Posterior vena cava (tissue), 2 donors: ENCODE measurements at places on chromosomes 1 and 21. TPM values are rescaled to one million over a fixed set of nuclear protein-coding genes. Genes with fewer than 3 reads are reported as not detected.

GRCh38 chr1:153880962-153881361 lies 41.8 kb downstream of the GATAD2B start:
- DNase-seq, result peak; percentile 92

DNA sequence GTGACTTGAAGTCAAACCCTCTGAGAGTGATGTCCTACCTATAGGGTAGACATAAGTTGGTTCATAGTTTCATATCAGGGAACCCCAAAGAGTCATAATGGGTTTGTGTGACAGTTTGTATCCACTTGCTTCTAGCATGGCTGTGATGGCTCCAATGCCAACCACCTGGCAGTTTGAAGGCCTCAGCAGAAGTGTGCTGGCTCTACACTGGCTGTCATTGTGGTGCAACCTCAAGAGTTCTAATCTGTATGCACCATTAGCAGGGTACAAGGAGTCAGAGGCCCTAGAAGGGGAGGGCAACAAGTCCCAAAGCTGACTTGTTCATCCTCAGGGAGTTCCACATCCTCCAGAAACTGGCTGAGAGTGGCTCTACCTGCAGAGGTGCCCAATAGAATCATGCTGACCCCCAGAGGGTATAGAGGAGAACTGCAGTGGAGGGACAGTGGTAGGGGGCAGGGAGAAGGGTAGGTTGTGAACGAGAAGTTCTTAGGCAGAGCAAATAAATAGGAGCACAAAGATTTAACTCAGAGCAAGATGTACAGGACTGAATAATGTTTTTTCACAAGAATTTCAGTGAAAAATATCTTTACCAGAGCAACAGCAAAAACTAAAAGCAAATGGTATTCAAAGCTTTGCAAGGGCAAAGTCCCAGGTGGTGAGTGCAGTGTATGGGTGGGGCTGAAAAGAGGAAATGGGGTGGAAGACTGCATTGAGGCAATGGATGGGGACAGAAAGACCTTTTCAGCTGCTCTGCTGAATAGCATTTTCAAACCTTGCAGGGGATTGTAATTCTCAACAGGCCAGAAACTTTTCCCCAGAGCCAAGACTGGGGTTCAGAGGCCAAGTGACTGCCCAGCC lies 3.2 kb downstream of the FCRL2 start:
- no peak for DNase-seq

- DNase-seq, result peak; percentile 87
Observed at GRCh38 chr1:31181515-31182343, 58.0 kb downstream of the NKAIN1 start.

DNA sequence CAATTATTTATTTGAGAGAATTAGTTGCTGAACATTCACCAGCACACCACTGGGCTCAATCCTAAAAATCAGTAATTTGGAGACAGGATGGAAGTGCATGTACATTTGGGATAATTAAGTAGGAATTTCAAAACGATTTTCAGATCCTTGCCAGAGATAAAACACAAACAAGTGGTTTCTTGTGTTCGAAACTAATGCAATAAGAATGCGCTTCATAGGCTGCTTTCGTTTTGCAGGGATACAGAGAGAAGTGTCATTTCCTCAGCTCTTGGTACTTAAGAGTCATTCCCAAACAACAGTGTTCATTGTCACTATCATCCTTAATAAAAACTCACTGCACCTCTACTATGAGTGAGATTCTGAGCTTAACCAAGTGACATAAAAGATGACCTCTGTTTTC lies 20.6 kb upstream of the USP24 start:
- DNase-seq, result no peak

DNA sequence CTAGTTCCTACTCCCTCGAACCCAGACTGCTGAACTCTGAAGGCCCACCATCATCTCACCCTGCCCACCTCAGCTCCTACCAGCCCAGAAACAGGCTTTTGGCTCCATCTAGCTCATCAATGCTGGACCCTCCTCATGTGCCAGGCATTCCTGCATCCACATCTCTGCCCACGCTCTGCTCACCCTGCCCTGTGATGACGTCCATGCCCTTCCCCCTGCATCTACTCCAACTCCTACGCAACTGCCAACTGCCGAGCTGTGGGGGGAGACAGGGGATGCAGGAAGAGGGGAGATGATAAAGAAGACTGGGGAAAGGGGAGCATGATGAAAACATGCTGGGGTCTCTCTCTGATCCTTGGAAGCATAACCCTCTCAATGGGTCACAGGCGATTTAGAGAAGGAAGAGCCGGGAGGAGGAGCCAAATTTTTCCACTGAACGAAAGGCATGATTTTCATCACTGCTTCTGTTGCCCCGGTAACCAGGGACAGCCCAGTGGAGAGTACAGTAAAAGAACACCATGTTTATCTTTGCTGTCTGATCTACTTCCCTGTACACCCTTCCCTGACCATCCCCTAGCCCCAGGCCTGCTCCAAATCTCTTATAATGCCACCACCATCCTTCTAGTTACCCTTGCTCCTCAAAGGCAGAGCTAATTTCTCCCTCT lies 44.3 kb downstream of the CD34 start:
- peak; percentile 85 for DNase-seq

GRCh38 chr1:208682664-208683013 lies 438.5 kb upstream of the PLXNA2 start:
- DNase-seq, result no peak

GRCh38 chr1:162186406-162186805 lies 116.9 kb downstream of the NOS1AP start:
- no peak for DNase-seq

GRCh38 chr1:67846538-67846937 lies 13.3 kb upstream of the GNG12 start:
- DNase-seq, result no peak

DNA sequence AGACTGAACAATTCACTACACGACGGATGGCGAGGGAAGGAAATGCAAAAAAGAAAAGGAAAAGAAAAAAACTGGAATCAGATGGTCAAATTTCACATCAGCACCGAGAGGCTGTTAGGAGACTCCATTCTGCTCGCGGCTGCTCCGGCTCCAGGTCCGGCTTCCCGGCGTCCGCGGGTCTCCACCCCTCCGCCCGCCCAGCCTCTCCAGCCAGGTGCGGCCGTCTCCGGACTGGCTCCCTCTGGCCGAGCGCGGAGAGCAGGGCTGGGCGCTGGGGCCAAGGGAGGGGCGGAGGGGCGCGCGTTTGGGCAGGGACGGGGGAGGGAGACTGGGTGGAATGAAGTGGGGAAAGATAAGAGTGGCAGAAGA lies 332 bp downstream of the KCNJ6 start:
- DNase-seq, result no peak

- no peak for DNase-seq
Observed at GRCh38 chr1:39865762-39866161, 17.5 kb downstream of the TRIT1 start.

- DNase-seq, result no peak
Observed at GRCh38 chr21:32826329-32827167, 55.0 kb upstream of the PAXBP1 start.

LAD1 gene
- total RNA-seq, result not detected

CRNN gene
- not detected for total RNA-seq

CD53 gene
- total RNA-seq, result 59.2 TPM

ZBTB8B gene
- not detected for total RNA-seq

PLPPR5 gene
- not detected for total RNA-seq
